Cortex of kidney (tissue), 1 donor: ENCODE measurements at places on chromosomes 1 and 21.
A peak's percentile ranks its signal among the peaks of the same experiment; 100 is the strongest.

DNA sequence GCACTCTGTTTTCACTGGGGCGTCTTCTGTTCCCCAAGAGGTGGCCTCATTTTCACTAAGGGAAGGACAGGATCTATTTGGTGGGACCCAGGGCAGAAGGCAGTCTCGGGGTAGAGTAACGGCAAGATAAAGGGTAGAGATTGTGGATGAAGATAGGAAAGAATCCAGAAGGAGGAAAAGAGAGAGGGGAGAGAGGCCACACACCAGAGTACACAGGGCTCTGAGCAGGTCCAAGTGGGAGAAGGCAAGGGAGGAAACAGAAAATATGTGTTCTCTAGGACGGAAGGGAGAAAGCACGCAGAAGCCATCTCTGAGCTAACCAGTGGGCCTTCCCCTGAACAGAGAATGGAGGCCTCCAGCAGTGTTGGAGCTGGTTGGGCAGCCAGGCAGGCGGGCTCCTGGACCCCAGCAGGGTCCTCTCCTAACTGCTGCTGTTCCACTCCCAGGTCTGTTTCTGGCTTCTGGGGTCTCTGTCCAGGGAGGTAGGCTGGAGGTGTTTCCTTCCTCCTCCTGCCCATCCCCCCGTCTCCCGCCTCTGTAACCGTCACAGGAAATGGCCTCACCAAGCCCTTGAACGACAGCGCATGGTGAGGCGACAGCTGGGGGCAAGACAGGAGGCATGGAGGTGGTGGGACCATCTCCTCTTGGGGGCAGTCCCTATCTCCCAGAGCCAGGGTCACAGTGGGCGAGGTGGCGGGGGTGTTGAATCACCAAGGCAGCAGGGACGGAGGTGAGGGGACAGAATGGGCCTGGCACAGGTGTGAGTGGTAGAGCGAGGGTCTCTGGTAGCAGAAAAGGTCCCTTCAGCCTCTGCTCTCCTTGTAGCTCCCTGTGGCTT is 649 bp downstream of the PTPN7 start:
- DNase-seq, result no peak

- no peak for DNase-seq
Observed at GRCh38 chr1:243748706-243749283, 101.2 kb downstream of the AKT3 start.

- DNase-seq, result no peak
Observed at GRCh38 chr1:222404710-222405109, 143.2 kb downstream of the HHIPL2 start.

- DNase-seq, result peak; percentile 90
Observed at GRCh38 chr1:150010393-150011115, at the start of gene OTUD7B. OTUD7B (minus strand) TSS chr1:150010726; CDS start chr1:149977510, 33,216 bp downstream.

DNA sequence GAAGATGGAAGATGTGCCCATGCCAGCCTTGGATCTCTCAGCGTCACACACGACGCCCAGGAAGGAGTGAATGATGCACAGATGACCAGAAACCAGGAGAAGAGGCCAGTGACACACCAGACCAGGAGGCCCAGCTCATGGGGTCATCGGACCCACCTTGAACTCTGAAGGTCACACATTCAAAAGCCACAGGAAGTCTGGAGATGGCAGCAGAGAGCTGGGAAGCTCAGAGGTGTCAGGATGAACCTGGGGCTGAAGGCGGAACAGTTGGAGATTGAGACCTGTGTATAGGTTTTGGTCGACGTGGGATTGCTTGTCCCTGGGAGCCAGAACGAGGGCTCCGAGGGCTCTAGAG is 43.6 kb downstream of the SLC19A1 start:
- DNase-seq, result no peak

- no peak for DNase-seq
Observed at GRCh38 chr21:44819283-44820243, 1.7 kb upstream of the SUMO3 start.

- no peak for DNase-seq
Observed at GRCh38 chr1:62589321-62589720, 8.0 kb upstream of the ANGPTL3 start.

- no peak for DNase-seq
Observed at GRCh38 chr21:45534636-45535331, 7.5 kb downstream of the SLC19A1 start.

GRCh38 chr1:178934546-178934945 is 63.7 kb upstream of the ANGPTL1 start:
- DNase-seq, result no peak

DNA sequence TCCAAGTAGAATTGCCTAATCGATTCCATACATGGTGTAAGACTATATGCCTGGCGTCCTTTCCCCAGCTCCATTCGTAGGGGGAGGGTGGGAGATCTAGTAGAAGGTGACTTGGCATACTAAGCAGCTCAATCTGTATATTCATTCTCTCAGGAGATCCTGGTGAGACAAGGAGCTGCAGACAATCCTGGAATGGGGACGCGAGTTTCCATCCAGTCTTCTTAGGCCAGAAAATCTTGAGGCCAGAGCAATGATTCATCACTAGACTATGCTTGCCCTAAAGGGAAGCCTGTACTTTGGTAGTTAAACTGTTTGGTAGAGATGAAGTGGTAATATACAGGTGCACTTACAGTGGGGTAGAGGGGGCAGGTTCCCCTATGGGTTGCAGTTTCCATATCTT is 468.7 kb downstream of the ADGRL2 start:
- DNase-seq, result no peak

DNA sequence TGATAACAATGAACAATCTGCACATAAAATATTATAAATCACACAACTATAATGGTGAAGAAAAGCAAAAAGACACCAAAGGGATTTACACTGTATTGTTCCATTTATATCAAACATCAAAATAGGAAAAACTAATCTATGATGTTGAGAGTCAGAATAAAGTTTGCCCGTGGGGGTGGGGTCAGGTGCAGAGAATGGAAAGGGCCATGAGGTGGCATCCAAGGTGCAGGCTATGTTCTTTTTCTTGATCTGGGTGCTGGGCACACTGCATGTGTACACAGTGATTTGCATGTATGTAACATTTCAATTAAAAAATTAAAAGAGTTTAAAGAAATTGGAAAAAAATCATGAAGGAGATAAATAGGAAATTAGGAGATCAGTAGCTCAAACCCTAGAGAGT is 127.3 kb downstream of the DSCAM start:
- DNase-seq, result no peak

GRCh38 chr1:35932941-35933340 is 2.0 kb downstream of the AGO3 start:
- no peak for DNase-seq

DNA sequence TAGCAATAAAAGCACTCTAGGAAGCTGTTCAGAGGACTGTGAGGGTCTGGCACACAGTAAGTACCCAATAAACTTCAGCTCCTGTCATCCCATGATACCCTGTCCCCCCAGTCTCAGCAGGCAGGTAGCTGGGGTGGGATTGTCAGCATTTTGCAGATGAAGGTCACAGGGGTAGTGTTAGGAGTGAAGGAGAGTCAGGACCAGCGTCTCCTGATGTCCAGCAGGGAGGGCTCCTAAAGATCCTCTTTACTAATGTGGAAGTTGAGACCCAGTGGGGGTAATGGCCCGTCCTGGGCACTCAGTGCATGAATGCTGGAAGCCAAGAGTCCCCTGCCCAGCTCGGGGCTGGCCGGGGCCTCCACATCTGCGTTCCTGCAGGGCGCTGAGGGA is 31.3 kb upstream of the EDN2 start:
- DNase-seq, result no peak
